ENCODE measurements at places on chromosomes 2 and 18. TPM values are rescaled to one million over a fixed set of nuclear protein-coding genes. Genes with fewer than 3 reads are reported as not detected.
A peak's percentile ranks its signal among the peaks of the same experiment; 100 is the strongest.

DNA sequence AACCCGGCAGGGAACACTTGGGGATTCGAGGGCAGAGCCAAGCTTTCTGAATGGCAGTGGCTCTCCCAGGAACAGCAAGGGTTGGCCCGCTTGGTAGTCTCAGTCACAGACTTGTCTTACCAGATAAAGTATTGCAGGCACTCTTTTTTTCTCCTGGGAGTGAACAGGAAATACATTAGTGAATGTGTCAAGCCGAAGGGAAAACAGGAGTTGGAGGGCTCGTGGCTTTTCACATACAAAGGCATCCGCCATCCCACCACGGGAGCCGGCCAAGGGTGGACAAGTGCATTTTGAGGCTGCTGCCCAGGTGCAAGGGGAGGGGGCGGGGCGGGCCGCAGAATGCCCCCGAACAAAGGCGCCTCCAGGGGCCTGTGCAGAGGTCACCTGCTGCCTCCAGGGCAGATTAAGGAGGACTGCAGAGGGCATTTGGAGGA, 163.3 kb upstream of the SIX3 start:
- peaks cover 2% of the 10 kb centered on the region for H3K4me1 ChIP-seq
- H3K4me3 ChIP-seq, result no peak overlapping the region
- no peak overlapping the region for H3K27ac ChIP-seq
- no peak for DNase-seq
- H3K36me3 ChIP-seq, result no peaks in the 10 kb centered on the region

Gene PRPF40A
- total RNA-seq, result 131 TPM

- H3K4me3 ChIP-seq, result no peak overlapping the region
- H3K27ac ChIP-seq, result peak overlapping the region; percentile 4
- peaks cover 17% of the 10 kb centered on the region for H3K36me3 ChIP-seq
- peak; percentile 51 for DNase-seq
- no peaks in the 10 kb centered on the region for H3K27me3 ChIP-seq
Measured at GRCh38 chr18:28127763-28128658, 48.9 kb downstream of the CDH2 start.

DNA sequence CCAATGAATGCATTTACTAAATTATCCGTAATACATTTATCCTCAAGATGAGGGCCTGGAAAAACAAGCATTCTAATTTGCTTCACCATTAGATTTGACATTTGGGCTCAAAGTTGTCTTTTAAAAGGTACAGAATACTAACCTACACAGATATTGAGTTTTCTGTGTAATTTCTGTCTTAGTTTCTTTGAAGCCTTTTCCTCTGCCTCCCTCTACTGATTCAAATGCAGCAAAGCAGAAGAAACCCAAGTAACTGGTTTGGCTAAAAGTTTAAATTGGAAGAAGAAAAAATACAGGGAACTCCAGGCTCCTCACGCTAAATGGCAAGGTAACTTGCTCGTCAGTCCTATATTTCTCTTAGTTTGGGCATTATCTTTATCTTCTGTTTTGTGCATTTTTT, 53.3 kb upstream of the SLC5A7 start:
- H3K4me3 ChIP-seq, result no peak overlapping the region
- H3K4me1 ChIP-seq, result no peaks in the 10 kb centered on the region
- no peak for DNase-seq

DNA sequence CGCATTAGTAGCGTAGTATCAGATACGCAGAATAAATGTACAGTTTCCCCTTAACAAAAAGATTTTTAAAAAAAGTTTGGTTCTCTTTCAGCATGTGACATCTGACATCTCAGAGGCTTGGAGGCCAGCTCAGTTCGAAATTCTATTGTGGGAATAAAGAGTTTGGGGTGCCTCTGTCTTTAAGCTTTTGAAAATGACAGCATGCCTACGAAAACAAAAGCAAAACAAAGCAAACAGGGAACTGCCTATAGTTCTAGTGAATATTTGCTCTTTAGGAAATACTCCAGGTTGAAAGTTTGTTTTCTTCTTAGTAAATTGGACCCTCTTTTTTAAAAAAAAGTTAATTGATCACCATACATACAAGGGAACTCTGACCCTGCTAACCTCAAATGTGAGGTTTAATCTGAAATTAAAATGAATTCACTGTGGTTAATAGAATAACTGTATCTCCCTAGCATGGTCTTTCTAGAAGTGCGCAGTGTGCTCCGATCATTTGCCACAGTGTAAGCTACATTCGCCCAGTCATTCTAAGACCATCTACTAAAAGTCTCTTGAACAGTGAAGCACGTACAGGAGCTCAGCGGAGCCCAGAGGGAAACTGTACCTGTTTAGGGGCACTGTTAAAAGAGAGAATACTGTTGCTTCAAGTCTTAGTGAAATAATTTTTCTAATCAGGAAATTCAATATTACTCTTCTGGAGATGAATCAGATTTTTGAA, 347.0 kb upstream of the CDH2 start:
- DNase-seq, result no peak
- H3K27ac ChIP-seq, result no peak overlapping the region
- no peak overlapping the region for H3K4me3 ChIP-seq
- no peaks in the 10 kb centered on the region for H3K4me1 ChIP-seq
- no peaks in the 10 kb centered on the region for H3K36me3 ChIP-seq

Gene ANAPC1
- 40.7 TPM for total RNA-seq
